ENCODE measurements at places on chromosomes 2 and 18. TPM values are rescaled to one million over a fixed set of nuclear protein-coding genes. Genes with fewer than 3 reads are reported as not detected.

GRCh38 chr2:190785334-190785733 lies 95.3 kb upstream of the GLS start:
- H3K4me3 ChIP-seq: no peak overlapping the region
- DNase-seq: no peak
- H3K27me3 ChIP-seq: no peaks in the 10 kb centered on the region
- peaks cover 8% of the 10 kb centered on the region for H3K4me1 ChIP-seq
- H3K27ac ChIP-seq: no peak overlapping the region

DNA sequence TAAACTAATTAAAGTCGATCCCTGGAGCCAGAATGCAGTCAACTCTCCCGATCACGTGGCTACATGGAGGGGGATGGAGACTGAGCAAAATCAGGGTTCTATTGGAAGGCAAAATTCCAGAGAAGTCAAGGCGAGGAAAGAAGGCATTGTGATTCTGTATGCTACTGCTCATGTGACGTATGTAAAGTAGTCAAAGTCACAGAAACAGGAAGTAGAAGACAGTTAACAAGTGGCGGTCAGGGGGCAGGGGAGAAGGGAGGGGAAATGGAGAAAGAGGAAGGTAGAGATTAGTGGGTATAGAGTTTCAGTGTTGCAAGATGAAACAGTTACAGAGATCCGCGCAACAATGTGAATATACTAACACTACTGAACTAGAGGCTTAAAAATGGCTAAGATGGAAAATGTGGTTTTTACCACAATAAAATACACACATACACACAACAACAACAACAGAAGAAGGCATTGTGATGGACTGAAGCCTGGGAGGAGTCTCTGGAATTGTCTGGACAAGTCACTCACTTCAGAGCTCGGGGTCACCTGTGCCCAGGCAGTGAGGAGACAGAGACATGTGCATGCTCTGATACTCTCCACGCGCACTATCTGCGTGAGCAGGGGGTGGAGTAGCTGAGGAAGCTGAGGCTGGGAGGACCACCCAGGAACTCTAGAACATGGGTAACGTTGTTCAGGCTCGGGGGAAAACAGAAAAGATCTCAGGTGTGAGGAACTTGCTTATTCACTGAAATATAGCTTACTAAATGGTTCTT lies 89.9 kb upstream of the CDCA7 start:
- H3K4me1 ChIP-seq: no peaks in the 10 kb centered on the region
- H3K27me3 ChIP-seq: no peaks in the 10 kb centered on the region
- H3K27ac ChIP-seq: no peak overlapping the region
- H3K36me3 ChIP-seq: peaks cover 4% of the 10 kb centered on the region

DNA sequence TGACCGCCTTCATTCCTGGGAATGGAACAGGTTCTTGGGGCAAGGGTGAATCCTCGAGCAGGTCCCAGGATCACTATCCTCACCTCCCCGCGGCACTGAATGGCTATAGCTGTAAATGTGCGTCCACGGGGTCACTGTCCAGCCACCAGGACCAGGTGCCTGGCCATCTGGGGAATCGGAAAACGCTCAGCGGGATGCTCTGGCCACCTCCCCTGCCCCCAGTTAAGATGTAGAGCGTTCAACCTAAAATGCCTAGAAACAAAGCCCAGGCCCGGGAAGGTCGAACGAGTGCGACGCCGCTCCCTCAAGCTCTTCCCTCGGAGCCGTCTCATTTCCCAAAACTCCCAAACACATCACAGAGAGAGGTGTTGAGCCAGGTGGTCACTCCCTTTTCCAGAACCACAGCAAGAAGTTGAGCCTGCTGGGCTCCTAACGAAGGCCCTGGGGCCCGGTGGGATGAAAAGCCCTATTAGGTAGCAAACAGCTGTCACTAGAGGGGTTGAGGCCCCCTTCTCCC lies 795 bp upstream of the CAPN10 start:
- H3K4me3 ChIP-seq: peak overlapping the region; percentile 91
- H3K27ac ChIP-seq: peak overlapping the region; percentile 96
- H3K36me3 ChIP-seq: peaks cover 2% of the 10 kb centered on the region
- no peak for DNase-seq

- no peak for DNase-seq
- peaks cover 59% of the 10 kb centered on the region for H3K4me1 ChIP-seq
- no peaks in the 10 kb centered on the region for H3K36me3 ChIP-seq
- H3K27ac ChIP-seq: peak overlapping the region; percentile 81
- H3K4me3 ChIP-seq: no peak overlapping the region
Measured at GRCh38 chr2:62293151-62293489, 97.2 kb downstream of the B3GNT2 start.

GRCh38 chr2:8525582-8526402 lies 156.1 kb upstream of the ID2 start:
- H3K27me3 ChIP-seq: no peaks in the 10 kb centered on the region
- H3K27ac ChIP-seq: peak overlapping the region; percentile 74

GRCh38 chr2:2892892-2893291 lies 484.7 kb downstream of the EIPR1 start:
- DNase-seq: no peak
- H3K27me3 ChIP-seq: no peaks in the 10 kb centered on the region
- H3K4me3 ChIP-seq: no peak overlapping the region
- no peaks in the 10 kb centered on the region for H3K36me3 ChIP-seq
- H3K27ac ChIP-seq: no peak overlapping the region
- H3K4me1 ChIP-seq: no peaks in the 10 kb centered on the region

GRCh38 chr2:156448766-156449165 lies 12.6 kb downstream of the GPD2 start:
- H3K27me3 ChIP-seq: no peaks in the 10 kb centered on the region
- no peak overlapping the region for H3K27ac ChIP-seq
- no peak overlapping the region for H3K4me3 ChIP-seq
- no peak for DNase-seq
- H3K4me1 ChIP-seq: no peaks in the 10 kb centered on the region

DNA sequence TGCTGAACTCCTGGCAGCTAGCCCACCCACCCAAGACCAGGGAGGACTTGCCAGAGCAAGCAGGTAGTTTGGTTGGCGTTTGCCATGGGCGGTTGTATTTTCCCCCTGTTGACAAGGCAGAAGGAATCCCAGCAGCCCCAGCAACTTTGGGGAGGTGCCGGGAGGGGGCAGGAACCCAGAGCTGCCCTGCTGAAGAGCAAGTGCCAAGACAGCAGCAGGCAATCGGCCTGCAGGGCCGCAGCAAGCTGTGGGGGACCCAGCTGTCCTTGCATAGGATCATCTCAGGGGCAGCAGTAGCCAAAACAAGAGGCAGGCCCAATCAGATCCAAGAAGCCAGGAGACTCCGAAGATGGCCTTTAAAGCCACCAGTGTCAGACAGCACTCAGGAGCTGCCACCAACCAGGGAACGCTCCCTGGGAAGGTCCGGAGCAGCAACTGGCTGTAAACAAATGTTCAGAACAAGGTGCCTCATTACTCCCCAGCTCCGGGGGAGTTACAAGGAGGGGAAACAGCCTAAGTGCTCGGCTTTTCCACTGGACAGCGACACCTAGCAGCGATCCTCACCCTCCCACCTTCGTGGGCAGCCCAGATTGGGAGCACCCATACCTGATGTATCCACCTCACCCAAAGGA lies 2.1 kb downstream of the ST8SIA5 start:
- peaks cover 20% of the 10 kb centered on the region for H3K4me1 ChIP-seq
- peaks cover 57% of the 10 kb centered on the region for H3K27me3 ChIP-seq
- H3K27ac ChIP-seq: no peak overlapping the region
- H3K36me3 ChIP-seq: no peaks in the 10 kb centered on the region
- no peak overlapping the region for H3K4me3 ChIP-seq
- DNase-seq: no peak

DNA sequence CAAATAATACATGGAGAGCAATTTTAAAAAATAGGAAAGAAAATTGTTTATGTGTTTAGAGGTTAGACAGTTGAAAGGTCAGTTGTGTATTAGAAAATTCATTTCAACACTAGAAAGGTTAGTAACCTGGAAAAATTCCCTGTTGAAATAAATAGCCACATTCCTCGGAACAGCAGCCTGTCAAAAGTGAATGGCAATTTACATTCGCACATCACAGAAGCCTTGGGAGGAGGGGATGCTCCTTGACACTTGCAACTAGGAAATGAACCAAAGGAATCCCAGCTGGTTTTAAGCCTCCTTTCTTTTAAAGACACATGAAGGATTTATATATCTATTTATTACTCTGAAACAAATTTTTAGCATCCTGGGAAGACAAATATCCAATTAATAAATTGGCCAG lies 653.5 kb upstream of the LRRTM4 start:
- H3K27me3 ChIP-seq: no peaks in the 10 kb centered on the region
- DNase-seq: no peak
- no peak overlapping the region for H3K27ac ChIP-seq
- no peak overlapping the region for H3K4me3 ChIP-seq

DNA sequence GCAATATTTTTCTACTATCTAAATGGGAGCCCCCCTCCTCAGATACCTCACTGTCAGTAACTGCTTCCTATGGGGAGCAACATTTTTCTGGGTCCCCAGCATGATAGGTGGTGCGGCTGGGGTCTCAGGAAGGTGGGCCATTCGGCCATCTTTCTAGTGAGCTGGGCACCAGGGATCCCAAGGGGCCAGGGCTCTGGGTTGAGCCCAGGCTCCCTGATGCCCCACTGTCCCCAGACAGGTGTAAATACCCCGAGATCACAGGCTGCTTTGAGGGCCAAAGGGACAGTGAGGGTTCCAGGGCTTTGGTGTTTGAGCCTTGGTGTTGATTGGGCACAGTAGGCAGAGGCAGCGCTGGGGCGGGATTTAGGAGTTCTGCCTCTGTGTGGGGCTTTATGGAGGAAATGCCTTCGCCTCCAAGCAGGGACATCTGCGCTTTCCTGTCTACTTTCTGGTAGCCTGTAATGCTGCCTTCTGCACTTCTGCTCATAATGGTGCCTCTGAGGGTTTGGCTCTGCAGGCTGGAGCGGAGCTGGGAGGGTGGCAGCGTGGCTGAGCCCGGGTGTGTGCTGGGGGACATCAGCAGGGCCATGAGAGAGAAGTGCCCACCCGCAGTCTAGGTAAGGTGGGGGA lies 5.3 kb downstream of the ITM2C start:
- no peaks in the 10 kb centered on the region for H3K27me3 ChIP-seq
- DNase-seq: peak; percentile 27
- H3K36me3 ChIP-seq: no peaks in the 10 kb centered on the region
- no peak overlapping the region for H3K4me3 ChIP-seq
- H3K27ac ChIP-seq: peak overlapping the region; percentile 96
- H3K4me1 ChIP-seq: peaks cover 82% of the 10 kb centered on the region

- H3K4me3 ChIP-seq: no peak overlapping the region
- no peaks in the 10 kb centered on the region for H3K4me1 ChIP-seq
- DNase-seq: no peak
- no peaks in the 10 kb centered on the region for H3K27me3 ChIP-seq
- no peak overlapping the region for H3K27ac ChIP-seq
Measured at GRCh38 chr18:28728891-28729290, 552.0 kb upstream of the CDH2 start.

GRCh38 chr18:39806525-39806924 lies 2148.5 kb upstream of the PIK3C3 start:
- no peaks in the 10 kb centered on the region for H3K4me1 ChIP-seq
- H3K27me3 ChIP-seq: no peaks in the 10 kb centered on the region
- H3K36me3 ChIP-seq: no peaks in the 10 kb centered on the region
- H3K27ac ChIP-seq: no peak overlapping the region

DNA sequence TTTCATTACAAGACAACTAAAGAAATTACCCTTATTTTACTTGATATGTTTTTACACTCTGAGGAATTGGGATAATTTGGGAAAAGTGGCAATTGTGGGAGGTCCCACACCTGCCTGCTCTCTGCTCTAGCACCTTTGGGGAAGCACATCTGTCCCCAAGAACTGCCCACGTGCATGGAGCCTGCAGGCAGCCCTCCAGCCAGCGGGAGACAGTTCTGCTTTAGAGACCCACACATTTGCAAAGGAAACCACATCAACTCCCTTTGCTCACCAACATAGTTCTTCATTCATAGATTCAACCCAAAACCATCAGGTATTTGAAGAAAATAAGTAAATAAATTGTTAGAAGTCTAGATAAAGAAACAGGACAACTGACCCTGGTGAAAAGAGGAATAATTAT lies 239.9 kb upstream of the ID2 start:
- H3K36me3 ChIP-seq: no peaks in the 10 kb centered on the region
- H3K4me3 ChIP-seq: no peak overlapping the region
- H3K27ac ChIP-seq: no peak overlapping the region
- no peaks in the 10 kb centered on the region for H3K27me3 ChIP-seq
- peaks cover 4% of the 10 kb centered on the region for H3K4me1 ChIP-seq

DNA sequence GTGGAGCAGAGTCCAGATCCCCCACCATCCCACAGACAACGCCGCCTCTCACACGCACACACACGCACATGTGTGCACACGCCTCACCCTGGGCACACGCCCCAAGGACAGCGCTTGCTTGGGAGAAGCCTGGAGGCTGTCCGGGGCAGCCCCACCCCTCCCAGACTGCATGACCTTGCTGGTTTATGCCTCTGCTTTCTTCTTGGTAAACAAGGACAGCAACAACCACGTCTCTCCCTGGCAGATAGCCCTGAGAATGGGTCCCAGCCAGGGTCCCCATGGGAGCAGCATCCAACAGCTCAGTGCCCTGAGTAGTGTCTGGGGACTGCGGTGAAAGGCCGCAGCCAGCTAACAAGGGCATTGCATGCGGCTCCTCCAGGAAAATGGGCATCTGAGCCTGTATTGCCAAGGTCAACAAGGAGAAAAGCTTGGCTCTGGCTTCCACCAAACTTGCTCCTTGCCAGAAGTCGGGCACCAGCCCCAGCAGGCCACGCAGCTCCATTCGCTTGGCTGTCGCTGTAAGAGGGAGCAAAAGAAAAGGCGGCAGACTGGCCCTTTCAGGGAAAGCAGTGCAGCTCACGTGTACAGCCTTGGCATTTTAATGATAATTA lies 234.6 kb downstream of the EIPR1 start:
- H3K27ac ChIP-seq: no peak overlapping the region
- no peaks in the 10 kb centered on the region for H3K27me3 ChIP-seq
- DNase-seq: no peak
- H3K4me3 ChIP-seq: no peak overlapping the region

- no peaks in the 10 kb centered on the region for H3K36me3 ChIP-seq
- peaks cover 22% of the 10 kb centered on the region for H3K4me1 ChIP-seq
- no peak for DNase-seq
- peak overlapping the region; percentile 92 for H3K27ac ChIP-seq
Measured at GRCh38 chr2:42361728-42362283, 789 bp upstream of the COX7A2L start.

GRCh38 chr2:71933467-71934319 lies 214.0 kb downstream of the CYP26B1 start:
- DNase-seq: no peak
- no peaks in the 10 kb centered on the region for H3K36me3 ChIP-seq
- H3K4me1 ChIP-seq: no peaks in the 10 kb centered on the region
- H3K27me3 ChIP-seq: no peaks in the 10 kb centered on the region
- H3K4me3 ChIP-seq: no peak overlapping the region
- H3K27ac ChIP-seq: no peak overlapping the region

GRCh38 chr2:168698969-168699368 lies 103.5 kb upstream of the NOSTRIN start:
- DNase-seq: no peak
- H3K4me1 ChIP-seq: peaks cover 36% of the 10 kb centered on the region
- no peak overlapping the region for H3K4me3 ChIP-seq
- no peaks in the 10 kb centered on the region for H3K36me3 ChIP-seq
- no peaks in the 10 kb centered on the region for H3K27me3 ChIP-seq
- peak overlapping the region; percentile 82 for H3K27ac ChIP-seq

GRCh38 chr2:144703852-144704708 lies 184.2 kb upstream of the ZEB2 start:
- peak; percentile 18 for DNase-seq
- H3K27ac ChIP-seq: no peak overlapping the region

- no peak overlapping the region for H3K27ac ChIP-seq
- H3K27me3 ChIP-seq: no peaks in the 10 kb centered on the region
- H3K4me3 ChIP-seq: no peak overlapping the region
- no peak for DNase-seq
Measured at GRCh38 chr2:30332791-30333453, 101.6 kb downstream of the LBH start.

The DNMT3A gene
- 16.1 TPM for total RNA-seq

The C2orf15 gene
- total RNA-seq: 1.8 TPM

The ABCG5 gene
- total RNA-seq: not detected

The KLF7 gene
- total RNA-seq: 43.4 TPM

The LYPD1 gene
- total RNA-seq: 0.27 TPM

The ITGB6 gene
- 12.3 TPM for total RNA-seq

All from transverse colon (tissue), 4 donors.